ENCODE measurements at places on chromosomes 5 and 9.
A peak's percentile ranks its signal among the peaks of the same experiment; 100 is the strongest.

DNA sequence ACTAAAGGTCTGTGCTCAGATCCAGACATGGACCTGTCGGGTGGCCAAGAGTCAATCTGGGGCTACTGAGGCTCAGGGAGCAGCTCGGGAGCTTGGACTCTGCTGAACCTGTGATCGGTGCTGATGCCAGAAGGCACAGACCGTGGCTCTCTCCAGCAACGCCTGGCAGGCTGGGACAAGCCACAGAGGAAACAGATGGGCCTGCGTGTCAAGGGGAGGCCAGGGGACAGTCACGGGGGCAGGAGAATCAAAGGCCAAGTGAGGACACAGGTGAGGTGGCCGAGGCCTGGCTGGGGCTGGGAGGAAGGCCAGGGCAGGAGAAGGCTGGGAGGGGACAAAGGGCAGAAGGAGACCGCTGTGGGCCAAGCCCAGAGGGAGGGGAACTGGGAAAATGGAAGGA is 43.4 kb downstream of the EPB41L4B start:
- DNase-seq = no peak

- DNase-seq = peak; percentile 74
Measured at GRCh38 chr5:132425009-132425937, 55.8 kb downstream of the SLC22A5 start.

DNA sequence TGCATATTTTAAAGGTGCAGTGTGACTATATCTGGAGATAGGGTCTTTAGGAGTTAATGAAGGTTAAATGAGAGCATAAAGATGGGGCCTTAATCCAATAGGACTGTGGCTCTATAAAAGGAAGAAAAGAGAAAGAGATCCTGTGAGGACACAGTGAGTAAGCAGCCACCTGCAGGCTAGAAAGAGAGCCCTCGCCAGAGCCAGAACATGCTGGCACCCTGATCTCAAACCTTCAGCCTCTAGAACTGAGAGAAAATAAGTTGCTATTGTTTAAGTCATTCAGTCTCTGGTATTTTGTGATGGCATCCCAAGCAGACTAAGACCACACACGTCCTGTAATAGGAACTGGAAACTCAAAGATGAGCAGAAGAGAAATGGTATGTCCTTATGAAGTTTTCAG is 41.0 kb downstream of the RNF180 start:
- no peak for DNase-seq

DNA sequence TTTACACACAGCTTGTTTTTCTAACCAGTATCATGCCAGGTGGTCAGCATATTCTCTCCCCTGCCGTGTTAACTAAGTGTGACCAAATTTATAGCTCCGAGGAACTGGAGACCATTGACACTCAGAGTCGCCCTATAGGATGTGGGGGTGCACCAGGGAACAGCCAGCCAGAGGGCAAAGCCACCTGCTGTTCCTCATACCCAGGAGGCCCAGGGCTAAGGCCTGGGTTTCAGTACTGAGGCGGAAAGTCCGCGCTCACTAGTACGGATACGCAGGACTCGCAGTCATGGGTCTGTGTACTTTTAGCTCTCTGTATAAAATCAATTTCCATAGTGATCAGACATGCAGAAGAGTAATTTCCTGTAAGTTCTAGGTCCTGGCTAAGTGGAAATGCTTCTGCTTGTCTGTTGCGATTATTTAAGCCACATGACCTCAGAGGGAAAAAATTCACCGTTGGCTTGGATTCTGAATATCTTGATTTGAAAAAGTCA is 247.0 kb downstream of the AOPEP start:
- no peak for DNase-seq

DNA sequence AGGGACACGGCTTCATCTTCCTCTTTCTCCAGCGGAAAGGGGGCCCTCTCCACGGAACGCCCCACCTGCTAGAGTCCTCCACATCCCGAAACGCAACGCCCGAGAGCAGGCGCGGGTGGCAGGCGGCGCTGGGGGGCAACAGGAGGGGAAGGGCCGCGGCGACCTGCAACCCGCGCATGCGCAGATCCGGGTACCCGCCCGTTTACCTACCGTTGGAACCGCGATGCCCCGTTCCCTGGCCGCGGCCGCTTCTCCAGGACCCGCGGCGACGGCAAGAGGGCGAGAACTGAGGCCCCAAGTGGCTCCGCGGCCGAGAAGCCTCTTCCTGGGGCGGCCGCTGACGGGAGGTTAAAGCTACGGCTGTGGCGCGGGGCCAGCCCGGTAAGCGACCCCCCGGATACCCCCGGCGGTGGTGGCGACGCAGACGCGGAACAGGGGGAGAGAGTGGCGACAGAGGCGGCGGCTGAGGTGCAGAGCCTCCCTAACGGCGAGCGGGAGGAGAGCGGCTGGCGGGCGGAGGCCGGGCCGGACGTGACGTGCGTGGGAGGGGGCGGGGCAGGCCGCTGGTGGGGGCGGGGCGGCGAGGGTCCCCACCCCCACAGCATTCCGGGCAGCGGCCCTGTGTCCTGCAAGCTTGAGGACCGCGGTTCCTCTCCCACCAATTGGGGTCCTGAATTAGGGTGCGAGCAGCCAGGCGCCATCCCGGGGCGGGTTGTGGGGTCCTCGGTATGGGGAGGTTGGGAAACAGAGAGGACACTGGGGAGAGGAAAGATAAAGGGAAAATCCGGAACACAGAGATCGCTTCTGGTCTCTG is at the start of gene FAM13B:
Gene FAM13B (minus strand): TSS at position 508 of the 814 bp plus-strand sequence. CDS start 13,968 bp downstream, outside the sequence.
- DNase-seq = peak; percentile 67

DNA sequence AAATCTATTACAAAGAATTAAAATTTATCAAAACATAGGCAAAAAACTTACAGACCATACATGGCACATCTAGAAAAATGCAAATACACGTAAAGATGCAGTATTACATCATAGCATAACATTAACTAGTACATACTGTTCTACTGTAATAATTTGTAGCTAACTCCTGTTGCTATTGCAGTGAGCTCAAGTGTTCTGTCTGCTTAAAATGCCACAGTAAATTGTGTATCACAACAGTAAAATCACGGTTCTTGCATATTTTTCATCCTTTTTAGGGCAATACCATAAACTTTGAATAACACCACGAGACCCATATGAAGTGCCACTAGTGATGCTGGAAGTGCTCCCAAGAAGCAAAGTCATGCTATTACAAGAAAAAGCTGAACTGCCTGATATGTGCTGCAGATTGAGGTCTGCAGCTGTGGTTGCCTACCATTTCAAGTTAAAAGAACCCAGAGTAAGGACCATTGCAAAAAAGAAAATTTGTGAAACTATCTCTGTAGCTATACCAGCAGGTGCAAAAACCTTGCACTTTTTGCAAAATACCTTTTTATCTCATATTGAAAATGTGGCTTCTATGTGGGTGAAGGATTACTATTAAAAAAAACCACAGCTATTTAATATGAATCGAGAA is 14.2 kb downstream of the HOMER1 start:
- DNase-seq = no peak

DNA sequence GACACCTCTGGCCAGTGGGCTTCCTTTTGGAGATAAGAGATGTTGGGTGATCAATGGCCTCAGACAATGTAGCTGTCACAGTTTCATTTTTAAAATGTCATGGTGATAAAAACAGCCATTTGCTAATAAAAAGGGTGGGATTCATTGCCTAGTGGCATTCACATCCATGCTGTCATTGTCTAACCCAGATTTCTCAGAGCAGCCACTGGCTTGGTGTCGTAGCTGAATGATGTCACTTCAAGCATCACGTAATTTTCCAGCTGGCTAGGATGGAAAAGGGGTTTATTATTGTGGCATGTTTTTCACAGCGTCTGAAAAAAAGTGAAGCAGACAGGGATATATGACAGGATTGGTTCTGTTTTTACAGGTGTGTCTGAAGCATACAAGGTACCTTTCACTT is 184.7 kb downstream of the AOPEP start:
- no peak for DNase-seq

GRCh38 chr5:39360471-39361111 is 3.7 kb downstream of the C9 start:
- no peak for DNase-seq

DNA sequence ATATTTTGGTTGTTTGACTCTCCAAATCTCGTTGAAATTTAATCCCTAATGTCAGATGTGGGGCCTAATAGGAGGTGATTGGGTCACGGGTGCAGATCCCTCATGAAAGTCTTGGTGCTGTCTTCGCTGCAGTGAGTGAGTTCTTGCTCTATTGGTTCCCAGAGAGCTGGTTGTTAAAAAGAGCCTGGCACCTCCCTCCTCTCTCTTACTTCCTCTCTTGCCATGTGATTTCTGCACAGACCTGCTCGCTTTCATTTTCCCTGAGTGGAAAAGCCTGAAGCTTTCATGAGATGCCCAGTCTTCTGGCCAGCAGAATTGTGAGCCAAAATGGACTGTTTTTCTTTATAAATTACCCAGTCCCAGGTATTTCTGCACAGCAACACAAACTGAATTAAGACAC is 221.6 kb downstream of the MAT2B start:
- DNase-seq = no peak

GRCh38 chr5:150402901-150403342 is 9.8 kb downstream of the CD74 start:
- no peak for DNase-seq

- DNase-seq = no peak
Measured at GRCh38 chr9:27663526-27663925, 90.2 kb upstream of the C9orf72 start.

GRCh38 chr5:37665272-37665671 is 174.6 kb downstream of the GDNF start:
- no peak for DNase-seq

GRCh38 chr5:148595697-148596096 is 58.6 kb downstream of the HTR4 start:
- no peak for DNase-seq

GRCh38 chr5:77066823-77067442 is 20.2 kb downstream of the ZBED3 start:
- DNase-seq = no peak

DNA sequence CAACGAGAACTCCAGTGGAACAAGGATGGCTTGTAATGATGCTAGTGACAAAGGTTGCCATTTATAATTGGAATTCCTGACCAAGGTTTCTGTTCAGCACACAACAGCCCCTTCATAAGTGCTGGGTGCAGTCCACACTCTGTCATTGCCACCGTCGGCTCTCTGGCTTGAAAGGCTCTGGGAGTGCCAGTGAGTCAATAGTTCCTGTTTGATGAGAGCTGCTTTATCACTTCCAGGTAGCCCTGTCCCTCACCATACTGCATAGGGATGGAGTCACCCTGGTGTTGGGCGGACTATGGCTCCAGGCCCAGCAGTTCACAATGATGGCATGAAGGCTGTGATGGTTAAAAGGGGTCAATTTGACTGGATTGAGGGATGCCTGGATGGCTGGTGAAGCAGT is 34.6 kb upstream of the SEMA4D start:
- DNase-seq = peak; percentile 26

DNA sequence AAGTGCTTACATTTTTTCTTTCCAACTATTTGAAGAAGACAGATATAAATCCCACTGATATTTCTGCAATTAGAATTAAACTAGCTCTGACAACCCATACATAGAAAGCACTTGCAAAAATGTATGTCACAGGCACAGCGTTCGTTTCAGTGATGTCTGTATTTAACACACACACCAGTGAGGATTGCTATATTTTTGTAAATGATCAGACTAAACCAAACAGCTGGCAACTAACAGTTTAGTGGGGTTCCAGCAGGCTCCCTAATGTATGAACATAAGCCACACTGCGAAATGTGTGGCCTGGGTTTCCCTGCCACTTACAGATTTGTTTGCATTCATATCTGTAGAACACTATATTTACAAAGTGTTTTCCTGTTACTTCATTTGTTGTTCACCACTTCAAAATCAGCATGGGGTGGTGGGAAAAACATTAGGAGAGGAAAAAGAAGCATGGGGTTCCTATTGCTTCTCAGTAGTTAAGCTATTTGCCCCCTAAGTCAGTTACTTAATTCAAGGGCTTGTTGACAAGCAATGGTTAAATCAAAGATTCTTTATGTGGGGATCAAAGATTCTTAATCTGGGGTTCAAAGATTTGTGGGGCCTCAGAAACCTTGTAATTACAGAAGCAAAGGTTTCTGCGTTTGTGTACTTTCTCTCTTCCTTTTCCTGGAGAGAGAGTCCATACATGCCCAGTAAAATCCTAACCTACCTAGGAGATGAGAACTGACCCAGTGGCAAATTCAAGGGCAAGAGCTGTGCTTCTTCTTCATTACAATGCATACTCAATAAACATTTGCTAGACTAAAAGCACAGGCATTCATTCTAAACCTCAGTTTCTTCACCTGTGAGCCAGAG is 27.1 kb downstream of the ZNF608 start:
- no peak for DNase-seq

DNA sequence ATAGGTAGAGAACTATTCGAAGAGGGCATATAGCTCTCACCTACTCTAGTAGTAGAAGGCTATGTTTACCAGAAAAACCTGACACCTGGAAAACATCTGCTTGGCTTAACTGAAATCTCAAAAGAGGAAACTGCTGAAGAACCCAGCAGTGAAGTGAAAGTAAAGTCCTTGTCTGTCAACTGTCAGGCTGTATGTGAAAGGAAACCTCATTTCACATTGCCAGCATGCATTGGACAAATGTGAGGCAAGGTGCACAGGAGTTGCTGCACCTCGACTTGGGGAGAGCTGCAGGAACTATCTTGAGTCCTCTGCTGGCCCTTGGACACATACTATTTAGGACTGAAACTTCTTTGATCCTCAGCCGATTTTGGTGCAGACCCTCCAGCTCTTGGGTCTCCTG is 53.3 kb downstream of the NREP start:
- DNase-seq = no peak

DNA sequence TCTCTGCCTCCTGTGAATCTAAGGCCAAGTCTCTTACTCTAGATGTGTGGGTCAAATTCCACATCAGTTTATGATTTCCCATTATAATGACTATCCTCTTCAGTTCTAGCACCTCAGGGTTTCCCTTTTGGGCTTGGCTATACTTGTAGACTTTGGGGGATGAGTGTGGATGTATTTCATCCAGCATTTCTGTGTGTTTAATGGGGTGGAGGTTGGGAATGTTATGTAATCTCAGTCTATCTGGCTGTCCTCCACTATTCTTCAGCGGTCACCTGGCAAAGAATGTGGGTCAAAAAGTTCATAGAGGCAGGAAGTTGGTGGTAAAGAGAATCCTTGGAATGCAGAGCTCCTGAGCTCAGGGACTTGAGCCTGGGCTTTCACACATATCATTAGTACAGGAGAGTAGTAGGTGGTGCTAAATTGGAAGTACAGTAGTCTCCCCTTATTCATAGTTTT is 64.9 kb downstream of the CFAP95 start:
- no peak for DNase-seq

DNA sequence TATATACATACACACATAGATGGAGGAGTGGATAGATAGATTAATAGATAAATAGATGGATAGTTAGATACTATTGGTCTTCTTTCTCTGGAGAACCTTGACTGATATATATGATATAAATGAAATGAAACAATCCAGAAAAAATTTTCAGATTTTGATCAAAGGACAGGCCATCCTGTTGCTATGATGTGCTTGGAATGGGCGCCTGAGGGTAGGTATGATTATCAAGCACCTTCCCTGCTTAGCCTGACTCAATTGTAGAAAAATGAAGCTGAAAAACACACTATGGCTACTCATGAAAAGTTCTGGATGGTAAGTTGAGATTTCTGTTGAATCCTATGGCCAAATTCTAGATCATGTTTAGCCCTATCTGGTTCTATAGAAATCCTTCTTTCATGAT is 266.5 kb upstream of the KLF4 start:
- no peak for DNase-seq
